ENCODE measurements at places on chromosomes 16 and 17. TPM values are rescaled to one million over a fixed set of nuclear protein-coding genes. Genes with fewer than 3 reads are reported as not detected.

DNA sequence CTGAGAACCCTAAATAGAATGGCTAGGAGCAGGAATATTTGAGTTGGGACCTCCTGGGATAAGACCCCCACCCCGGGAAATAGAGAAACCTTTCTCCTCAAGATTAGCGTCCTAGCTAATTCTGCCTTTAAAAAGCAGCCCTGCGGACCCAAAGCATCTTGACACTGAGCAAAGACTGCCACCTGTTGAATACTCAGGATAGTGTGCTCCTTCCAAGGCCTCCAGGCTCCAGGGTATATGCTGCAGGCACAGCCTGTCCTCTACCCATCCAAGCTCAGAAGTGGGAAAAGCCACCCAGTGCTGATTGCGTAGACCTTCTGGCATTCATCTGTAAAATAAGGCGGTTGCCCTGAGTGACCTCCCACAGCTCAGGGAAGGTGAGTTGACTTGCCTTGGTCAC, 456.2 kb upstream of the DYNLRB2 start:
- peak; percentile 85 for DNase-seq

DNA sequence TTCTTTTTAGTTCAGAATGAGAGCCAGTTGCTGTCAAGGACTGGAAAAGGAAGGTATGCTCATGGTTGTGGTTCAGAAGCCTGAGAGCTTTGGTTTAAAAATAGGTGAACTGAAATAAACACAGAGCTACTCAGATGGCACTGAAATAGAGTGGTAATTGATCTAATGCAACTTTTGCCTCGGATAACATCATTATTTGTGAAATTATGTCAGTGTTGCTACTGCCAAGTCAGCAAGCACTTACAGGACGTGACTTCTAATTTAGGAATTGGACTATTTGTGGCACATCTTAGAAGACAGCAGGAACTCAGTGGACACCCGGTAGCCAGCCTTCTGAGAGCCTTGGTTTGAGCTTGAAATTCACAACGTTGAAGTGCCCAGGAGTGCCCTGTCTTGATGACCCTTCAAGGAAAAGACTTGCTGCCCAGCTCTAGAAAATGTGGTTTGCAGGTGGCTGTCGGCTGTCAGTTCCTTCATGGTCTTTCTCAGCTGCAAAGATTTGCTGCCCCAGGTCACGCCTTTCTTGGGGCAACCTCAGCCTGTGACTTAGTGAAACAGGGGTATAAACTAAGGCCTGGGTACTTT, 42.0 kb upstream of the XYLT1 start:
- DNase-seq = peak; percentile 44

- DNase-seq = no peak
These were observed 7.9 kb upstream of the NGFR start for GRCh38 chr17:49487183-49487582.

DNA sequence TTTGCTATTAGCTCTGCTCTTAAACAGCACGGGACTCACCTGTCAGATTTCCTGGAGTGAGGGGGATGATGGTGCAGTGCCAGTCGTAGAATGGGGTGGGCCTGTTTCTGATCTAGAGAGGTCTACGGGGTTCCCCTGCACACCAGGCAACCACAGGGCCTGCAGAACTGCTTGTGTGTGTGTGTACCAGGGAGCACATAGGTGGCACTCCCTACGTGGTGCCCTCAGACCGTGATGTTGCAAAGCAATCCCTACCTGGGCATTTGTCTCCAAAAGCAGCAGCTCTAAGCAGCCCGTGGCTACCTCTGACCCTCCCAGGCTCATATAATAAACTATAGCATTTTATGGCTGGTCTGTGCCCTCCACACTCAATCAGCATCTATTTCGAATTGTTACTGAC, 38.5 kb downstream of the MPRIP start:
- no peak for DNase-seq

Gene HASPIN
- 2.3 TPM for total RNA-seq

GRCh38 chr16:88549671-88550245, 20.4 kb upstream of the ZC3H18 start:
- DNase-seq = no peak

Gene ABR
- total RNA-seq = 56.1 TPM

All from tongue (tissue), 3 donors.